ENCODE measurements at places on chromosomes 3 and 15.

GRCh38 chr3:8491271-8492144 is 10.1 kb upstream of the LMCD1 start:
- DNase-seq, result no peak

- no peak for DNase-seq
Observed at GRCh38 chr15:41292521-41292920, 39.9 kb downstream of the OIP5 start.

- no peak for DNase-seq
Observed at GRCh38 chr15:90756916-90757315, 39.8 kb downstream of the BLM start.

GRCh38 chr3:128456776-128457715 is 9.6 kb downstream of the DNAJB8 start:
- no peak for DNase-seq

GRCh38 chr3:30646181-30646876 is 39.9 kb downstream of the TGFBR2 start:
- no peak for DNase-seq

GRCh38 chr3:26668171-26668570 is 45.6 kb downstream of the LRRC3B start:
- DNase-seq, result no peak

DNA sequence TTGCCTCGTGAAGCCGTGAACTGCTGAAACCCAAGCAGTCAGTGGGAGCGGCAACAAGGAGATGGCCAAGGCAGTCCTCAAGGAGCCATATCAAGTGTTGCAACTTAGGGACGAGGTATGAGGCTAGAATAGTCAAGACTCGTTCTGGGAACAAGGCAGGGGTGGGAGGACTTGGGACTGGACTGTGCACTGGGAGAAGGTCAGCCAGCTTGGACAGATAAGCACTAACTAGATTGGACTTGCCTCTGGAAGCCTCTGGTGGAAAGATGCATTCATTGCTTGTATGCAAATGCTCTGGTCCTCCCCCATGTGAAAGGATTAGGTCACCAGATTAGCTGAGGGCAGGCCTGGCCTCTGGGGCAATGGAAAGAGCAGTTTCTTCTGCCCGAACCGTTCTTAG is 123.3 kb upstream of the CTNNB1 start:
- no peak for DNase-seq

GRCh38 chr3:178526291-178526690 is 9.9 kb upstream of the KCNMB2 start:
- DNase-seq, result no peak

- DNase-seq, result no peak
Observed at GRCh38 chr3:144557515-144557914, 585.9 kb downstream of the DIPK2A start.

DNA sequence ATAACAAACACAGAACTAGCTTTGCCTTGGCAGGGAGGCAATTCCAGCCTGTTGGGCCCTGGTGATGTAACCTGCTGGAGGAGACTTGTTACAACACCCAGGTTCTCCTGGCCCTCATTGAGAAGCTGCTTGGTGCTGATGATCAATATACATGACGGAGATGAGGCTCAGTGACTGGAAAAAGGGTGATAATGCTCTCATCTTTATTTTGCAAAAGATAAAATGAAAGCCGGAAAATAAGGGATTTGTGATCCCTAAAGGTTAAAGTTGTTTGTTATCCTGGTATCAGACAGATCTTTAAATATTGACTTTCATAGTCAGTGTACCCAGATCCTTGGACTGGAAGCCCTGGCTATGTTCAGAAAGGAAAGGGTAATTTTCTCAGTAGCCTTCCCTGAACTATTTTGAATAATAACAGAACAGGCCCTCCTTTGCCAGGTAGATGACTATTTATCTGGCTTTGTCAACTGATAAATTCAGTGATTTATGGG is 118.9 kb upstream of the MEIS2 start:
- no peak for DNase-seq

- no peak for DNase-seq
Observed at GRCh38 chr3:62454916-62455315, 81.6 kb upstream of the FEZF2 start.

DNA sequence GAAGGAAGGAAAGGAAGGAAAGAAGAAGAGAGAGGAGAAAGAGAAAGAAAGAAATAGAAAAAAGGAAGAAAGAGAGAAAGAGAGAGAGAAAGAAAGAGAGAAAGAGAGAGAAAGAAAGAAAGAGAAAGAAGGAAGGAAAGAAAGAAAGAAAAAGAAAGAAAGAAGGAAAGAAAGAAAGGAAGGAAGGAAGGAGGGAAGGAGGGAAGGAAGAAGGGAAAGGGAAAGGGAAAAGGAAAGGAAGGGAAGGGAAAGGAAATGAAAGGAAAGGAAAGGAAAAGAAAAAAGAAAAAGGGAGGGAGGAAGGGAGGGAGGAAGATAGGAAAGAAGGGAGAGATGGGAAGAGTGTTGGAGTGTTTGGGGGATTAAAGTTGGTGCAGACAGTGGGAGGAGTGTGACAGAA is 450.1 kb downstream of the GBE1 start:
- no peak for DNase-seq

DNA sequence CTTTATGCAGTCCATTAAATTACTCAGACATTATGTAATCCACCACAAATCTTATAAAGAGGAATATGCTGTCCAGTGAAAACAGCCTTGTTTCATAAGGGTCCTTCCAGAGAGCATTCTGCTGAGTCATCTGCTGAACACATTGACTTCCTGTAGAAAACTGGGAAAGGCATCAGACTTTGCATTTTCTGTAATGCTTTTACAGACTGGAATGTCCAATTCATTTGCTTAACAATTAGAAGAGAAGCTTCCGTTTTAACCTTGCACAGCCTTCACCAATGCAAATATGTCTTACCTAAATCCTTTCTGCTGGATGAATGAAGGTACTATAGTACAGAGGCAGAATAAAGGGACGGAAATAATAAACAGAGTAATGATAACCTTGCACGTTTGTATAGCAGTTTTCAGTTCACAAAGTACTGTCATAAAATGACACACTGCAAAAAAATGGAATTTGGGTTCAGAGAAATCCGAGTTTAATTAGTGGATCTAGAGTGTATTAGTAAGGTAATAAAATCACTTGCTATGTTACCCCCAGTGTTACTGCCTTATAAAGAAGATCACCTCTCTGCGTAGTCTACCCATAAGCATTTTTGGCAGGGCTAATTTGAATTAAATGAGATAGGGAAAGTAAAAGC is 301.5 kb downstream of the PYDC2 start:
- no peak for DNase-seq

- no peak for DNase-seq
Observed at GRCh38 chr15:74563442-74563841, 22.4 kb downstream of the ARID3B start.

- DNase-seq, result no peak
Observed at GRCh38 chr3:138460536-138461205, 26.3 kb downstream of the ESYT3 start.

DNA sequence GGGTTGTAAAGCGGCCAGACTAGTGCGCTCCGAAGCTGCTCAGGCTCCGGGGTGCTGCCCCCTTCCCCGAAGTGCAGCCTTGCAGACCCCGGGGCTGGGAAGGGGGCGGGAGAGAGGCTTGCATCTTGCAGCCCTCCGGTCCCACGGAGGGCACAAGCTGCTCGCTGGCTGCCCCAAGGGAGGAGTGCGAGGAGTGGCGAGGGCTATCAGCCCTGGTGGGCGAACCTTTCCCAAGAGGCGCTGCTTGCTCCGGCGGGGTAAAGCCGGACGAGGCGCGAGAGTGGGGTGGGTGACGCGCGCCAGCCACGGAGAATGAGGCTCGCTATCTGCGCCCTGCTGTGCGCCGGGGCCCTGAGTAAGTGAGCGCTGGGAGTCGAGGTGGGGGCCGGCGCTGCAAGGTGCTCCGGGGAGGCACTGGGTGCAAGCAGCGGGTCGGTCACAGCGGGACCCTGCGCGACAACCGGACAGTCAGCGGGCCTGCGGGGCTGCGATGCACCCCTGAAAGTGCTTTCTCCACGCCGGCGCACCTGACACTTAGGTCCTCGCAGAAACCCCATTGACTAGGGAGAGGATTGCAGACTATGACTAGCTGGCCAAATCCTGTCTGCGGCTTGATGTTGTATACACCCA is 12.7 kb upstream of the TOPBP1 start:
- no peak for DNase-seq

DNA sequence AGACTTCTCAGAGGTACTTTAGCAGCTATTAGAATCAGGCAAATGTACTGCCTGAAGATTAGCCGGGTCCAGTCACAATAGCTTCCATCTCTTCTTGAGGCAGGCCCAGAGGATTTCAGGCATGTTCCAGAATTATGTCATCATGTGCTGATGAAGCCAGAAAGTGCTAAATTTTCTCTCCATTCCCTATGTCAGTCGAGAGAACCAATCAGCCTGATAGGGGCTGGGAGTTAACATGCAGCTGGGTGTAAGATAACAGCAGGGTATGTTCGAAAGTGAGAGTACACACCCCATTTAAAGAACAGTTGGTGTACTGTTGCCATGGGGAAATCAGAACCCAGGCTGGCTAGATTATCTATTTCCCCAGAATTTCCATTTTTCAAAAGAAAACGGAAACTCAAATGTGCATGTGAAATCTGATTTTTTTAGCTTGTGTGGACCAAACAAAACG is 48.7 kb downstream of the MYH15 start:
- no peak for DNase-seq

- no peak for DNase-seq
Observed at GRCh38 chr3:139529662-139530061, 9.9 kb downstream of the RBP1 start.

DNA sequence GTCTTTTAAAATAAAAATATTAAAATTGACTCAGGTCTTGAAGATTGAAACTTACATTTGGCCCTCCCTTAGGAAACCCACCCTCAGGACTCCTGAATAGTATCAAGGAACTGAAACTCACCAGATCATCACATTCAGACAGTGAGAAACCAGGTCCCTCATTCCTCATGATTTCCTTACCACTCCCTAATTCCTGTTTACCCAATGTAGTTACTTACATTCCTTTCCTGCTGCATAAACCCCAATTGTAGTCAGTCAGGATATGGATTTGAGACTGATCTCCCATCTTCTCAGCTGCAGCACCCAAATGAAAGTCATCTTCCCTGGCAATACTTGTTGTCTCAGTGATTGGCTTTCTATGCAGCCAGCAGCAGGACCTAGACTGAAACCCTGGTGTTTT is 8.6 kb downstream of the ATP13A4 start:
- no peak for DNase-seq

DNA sequence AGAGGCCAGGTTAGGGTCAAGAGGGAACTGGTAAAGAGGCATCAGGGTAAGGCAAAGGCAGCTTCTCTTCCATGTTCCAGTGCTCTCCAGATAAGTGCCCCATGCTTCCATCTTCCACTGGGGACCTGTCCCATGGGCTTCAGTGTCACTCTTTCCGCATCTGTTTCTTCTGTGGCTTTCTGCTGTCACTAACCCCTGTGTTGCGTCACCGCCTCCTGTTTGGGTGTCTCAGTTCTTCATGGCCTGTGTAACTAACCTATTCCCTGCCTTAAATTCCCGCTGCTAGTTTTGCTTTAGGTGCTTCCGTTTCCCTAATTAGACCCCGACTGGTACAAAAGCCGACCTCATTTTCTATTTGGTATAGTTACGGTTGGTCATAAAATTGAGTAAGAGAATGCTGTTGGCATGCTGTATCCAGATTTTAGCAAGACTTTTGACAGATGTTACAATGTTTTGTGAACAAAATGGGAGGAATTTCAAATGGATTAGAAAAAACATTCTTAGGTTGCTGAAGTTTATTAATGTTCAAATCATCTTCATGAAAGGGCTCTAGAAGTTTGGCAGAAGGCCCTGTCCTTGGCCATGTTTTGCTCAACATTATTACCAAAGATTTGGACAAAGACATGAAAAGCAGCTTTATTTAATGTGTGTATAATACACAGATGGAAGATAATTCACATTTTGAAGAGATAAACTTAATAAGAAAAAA is 245.3 kb downstream of the BBX start:
- no peak for DNase-seq
